ENCODE measurements at places on chromosomes 1 and 21. TPM values are rescaled to one million over a fixed set of nuclear protein-coding genes. Genes with fewer than 3 reads are reported as not detected.

DNA sequence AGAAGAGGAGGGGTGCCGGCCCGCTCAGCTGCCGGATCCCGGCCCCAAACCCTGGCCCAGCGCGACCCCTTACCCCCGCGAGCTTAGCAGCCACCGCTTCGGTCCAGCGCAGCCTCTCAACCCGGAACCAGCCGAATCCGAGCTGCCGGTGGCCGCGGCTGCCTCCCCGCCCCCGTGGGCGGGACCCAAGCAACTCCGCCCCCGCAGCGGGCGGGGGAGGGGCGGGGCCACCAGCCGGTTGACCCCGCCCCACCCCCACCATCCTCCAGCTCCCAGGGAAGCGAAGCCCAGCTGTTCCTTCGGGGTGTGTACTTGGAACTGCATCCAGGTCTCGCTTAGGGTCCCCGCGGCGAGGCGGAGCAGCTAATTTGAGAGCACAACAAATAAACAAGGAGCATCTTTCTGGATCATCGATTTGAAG, at the start of gene TRIM62:
Gene TRIM62, minus strand, starts transcription at position 123 of the 421 bp plus-strand sequence. CDS start 611 bp downstream, outside the sequence.
- peak; percentile 77 for DNase-seq

Gene MSH4
- total RNA-seq = 0.30 TPM

Gene ACP6
- total RNA-seq = 31.5 TPM

GRCh38 chr1:84504580-84505492, 1.4 kb upstream of the SPATA1 start:
- DNase-seq = no peak

Gene GSTM1
- not detected for total RNA-seq

DNA sequence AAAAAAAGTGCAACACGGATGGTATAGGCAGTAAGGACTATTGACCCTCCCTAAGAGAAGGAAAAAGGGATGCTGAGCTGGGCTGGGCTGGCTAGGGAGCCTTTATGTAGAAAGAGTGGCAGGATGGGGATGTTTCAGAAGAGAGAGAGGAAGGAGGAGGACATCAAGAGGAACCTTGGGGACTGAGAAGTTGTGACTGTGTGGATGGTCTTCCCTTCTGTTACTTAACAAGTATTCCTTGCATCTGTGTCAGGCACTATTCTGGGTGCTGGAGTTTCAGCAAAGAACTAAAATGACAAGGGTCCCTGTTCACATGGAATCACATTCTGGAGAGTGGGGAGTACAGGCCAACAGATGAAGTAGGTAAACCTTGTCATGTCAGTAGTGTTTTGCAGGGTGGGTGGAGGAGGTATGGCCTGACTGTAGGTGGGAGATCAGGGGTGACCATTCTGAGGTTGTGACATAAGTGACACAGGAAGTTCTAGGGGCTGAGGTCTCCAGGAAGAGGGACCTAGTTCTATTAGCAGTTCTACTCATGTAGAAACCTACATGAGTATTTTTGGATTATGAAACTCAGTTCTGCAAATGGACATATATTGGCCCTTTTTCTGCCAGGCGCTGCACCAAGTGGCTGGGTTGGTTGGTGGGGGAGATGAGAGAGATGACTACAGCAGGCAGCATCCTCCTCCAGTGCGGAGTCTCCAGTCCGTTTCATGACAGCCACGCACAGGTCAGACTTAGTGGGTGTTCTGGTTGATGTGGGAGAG, 53.8 kb downstream of the PRDM2 start:
- no peak for DNase-seq

Gene PKLR
- 2.5 TPM for total RNA-seq
